ENCODE measurements at places on chromosomes 12 and 14.
A peak's percentile ranks its signal among the peaks of the same experiment; 100 is the strongest.

DNA sequence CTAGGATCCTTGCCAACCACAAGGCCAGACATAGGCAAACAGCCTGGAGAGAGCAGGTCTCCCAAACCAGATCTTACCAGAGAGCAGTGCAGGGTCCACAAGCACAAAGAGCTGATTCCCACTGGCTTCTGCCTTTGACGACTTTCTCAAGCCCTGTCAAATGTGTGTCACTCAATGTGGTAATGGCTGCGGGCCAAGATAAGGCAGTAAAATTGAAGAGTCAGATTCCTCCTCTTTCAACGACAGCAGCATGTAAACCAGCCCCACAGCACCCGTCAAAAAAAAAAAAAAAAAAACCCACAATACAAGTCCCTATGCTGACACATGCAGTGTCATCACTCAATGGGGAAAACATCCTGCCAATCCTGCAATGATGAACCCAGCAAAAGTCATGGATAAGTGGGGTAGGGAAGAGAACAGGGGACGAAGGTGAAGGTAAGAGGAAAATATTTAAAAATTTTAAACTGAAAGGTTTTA lies at the start of gene STON2:
TSS of gene STON2 (minus strand) at position 123 of the 477 bp plus-strand sequence. CDS start 1,942 bp downstream, outside the sequence.
- peak; percentile 71 for DNase-seq

GRCh38 chr14:59347915-59348314 lies 117.3 kb downstream of the GPR135 start:
- DNase-seq: no peak

- DNase-seq: peak; percentile 96
Measured at GRCh38 chr12:120228291-120229070, 27.6 kb upstream of the RPLP0 start.

DNA sequence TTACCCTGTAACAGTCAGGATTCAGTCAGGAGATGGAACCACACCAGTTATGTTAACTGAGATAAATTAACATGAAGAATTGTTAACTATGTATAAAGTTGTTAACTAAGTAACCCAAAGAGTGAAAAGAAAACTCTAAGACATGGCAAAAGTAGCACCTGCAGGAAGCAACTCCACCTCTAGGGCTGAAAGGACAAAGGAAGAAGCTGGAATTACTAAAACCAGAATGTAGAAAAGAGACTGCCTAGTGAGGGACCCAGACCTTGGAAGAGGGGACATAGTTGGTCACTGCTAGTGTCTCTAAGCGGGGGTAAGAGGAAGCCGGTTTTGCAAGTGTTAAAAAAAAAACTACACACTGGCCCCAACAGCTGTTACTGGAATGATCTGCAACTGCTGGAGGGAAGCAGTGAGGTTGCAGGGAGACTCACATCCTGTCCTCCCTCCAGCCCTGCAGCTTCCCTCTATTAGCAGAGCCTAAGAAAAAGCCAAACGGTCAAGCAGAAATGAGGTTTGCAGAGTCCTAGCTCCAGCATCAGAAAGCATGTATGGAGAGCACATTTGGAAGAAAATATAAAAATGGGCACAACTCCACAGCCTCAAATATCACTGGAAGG lies 39.8 kb downstream of the GPR135 start:
- DNase-seq: peak; percentile 12

GRCh38 chr12:54337854-54338650 lies 13.1 kb downstream of the COPZ1 start:
- DNase-seq: no peak

GRCh38 chr14:62431496-62431895 lies 613.8 kb downstream of the KCNH5 start:
- no peak for DNase-seq

DNA sequence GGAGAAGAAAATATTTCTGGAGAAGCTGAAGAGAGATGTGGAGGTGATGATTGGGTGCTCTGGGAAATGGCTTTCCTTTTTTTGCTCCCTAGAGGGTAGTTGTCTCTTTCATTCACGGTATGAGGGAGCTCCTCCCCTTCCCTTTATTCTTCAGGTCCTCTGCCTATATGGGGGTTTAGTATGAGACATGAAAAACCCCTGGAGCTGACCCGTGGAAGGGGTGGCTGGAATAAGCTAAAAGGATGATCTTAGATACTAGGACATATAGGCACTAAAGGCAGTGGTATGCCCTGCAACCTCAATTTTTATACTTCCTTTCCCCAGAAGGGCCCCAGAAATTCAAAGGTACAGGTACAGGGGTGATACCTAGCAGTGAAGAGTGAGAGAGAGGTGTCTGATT lies 4.2 kb upstream of the DTX3 start:
- no peak for DNase-seq

DNA sequence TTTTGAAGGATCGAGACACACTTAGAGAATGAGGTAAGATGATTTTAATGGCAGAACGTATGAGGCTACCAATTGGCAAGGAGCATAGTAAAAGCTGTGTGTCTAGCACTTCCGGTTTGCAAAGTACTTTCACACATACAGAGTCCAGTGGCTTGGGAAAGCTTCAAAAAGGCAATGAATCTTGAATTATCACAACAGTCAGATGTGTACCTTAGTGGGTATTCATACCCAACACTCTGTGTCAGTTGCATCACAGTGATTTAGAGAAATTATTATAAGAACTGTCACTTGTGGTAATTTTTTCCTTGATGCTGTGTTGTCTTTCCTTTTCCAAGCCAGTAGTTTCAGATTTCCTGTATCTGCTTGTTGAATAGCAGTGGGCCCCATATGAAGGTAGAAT lies 424.1 kb downstream of the PCNX1 start:
- DNase-seq: no peak

DNA sequence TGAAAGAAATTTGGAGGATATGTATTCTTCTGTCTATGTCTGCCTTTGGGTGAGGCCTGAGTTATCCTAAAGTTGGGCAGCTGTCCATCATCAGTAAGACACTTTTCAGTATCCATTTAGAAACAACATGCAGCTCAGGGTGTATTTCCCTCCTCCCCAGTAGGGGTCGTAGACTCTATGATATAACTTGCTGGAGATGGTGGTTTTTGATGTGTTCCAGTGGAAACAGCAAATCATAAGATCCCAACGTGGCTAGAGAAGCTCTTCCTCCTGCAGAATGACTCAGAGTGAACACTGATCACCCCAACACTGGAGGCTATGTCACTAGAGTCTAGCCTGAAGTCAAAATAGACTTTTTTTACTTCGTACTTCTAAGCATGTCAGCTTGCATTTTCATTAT lies 331.6 kb upstream of the STXBP6 start:
- DNase-seq: no peak

- no peak for DNase-seq
Measured at GRCh38 chr12:109047081-109047805, 5.1 kb upstream of the USP30 start.

DNA sequence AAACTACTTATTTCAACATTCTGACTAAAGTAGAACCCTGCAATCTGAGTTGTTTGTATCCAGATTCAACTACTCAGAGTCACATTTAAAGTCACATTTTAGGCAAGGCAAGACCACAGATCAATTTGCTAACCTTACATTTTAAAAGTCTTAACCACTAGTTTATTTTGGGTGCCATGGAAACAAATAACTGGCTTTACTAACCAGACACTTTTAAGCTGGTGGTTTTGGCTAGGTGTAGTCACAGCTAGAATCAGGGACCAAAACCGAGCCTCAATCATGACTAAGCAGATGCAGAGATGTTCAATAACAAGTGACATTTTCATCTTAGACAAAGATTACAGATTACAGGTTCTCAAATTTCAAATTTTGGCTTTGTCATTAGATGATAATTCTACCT lies 115.3 kb downstream of the PDE6H start:
- no peak for DNase-seq

- no peak for DNase-seq
Measured at GRCh38 chr12:63822352-63822751, 22.1 kb upstream of the SRGAP1 start.

DNA sequence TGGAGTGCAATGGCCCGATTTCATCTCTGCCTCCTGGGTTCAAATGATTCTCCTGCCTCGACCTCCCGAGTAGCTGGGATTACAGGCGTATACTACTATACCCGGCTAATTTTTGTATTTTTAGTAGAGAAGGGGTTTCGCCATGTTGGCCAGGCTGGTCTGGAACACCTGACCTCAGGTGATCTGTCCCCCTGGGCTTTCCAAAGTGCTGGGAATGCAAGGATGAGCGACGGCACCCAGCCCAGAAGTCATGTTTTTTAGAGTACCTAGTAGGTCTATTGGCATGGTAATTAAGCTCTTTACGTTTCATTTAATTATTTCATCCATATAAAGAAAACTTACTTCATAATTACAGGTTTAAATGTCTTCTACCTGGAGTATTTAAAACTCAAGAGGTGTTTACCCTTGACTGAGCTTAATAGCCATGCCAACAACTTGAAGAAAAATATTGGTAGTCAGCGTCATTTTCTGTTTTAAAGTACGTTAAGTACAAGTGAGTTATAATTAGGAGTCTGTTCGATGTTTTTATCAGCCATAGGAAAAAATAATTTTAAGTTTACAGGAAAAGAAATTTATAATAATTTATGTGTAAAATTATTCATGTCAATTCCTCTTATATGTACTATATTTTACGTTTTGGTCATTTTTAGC lies 4.0 kb downstream of the TMPO start:
- DNase-seq: no peak

DNA sequence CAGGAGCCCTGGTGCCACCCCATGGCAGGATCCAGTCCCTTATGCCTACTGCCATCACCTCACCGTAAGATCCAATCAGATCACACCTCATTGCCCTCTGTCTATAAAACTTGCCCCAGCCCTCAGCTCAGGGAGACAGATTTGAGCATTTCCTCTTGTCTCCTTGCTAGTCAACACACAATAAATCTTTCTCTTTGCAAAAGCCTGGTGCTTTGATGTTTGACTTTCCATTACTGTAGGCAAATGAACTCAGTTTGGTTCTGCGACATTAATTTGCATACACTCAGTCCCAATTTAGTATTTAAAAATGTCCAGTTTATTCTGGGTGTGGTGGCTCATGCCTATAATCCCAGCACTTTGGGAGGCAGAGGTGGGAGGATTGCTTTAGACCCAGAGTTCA lies 188.4 kb downstream of the AEBP2 start:
- no peak for DNase-seq

- DNase-seq: peak; percentile 71
Measured at GRCh38 chr12:6821591-6822425, at the start of gene GPR162. GPR162 (plus strand) TSS chr12:6821821; CDS start chr12:6823899, 2,078 bp downstream.

DNA sequence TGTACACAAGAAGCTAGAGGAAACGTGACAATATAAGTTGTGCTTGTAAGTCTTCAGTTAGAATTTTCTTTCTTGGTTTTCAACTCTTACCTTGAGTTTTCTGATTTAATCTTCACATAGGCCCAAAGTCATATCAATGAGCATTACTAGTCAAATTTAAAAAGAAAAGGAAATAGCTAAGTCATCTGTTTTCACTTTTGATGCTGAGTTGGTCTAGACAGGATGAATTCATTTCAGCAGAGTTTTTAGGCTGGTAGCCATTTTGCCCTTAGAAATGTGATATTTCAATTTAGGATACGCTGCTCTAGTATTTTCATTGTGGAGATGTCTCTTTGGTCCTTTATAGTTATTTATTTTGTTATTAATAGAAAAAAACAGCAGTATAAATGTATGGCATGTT lies 44.6 kb upstream of the KRAS start:
- DNase-seq: no peak

- peak; percentile 14 for DNase-seq
Measured at GRCh38 chr12:94676031-94676641, 25.8 kb upstream of the TMCC3 start.

- DNase-seq: no peak
Measured at GRCh38 chr14:24659916-24660570, 26.1 kb upstream of the GZMB start.

GRCh38 chr12:64639466-64639865 lies 29.2 kb downstream of the RASSF3 start:
- DNase-seq: no peak

GRCh38 chr14:104114421-104115130 lies 23.8 kb upstream of the KIF26A start:
- no peak for DNase-seq
